ENCODE measurements at places on chromosomes 16 and 17.

- no peak for DNase-seq
Observed at GRCh38 chr16:65121870-65122723, at the start of gene CDH11. TSS of gene CDH11 (minus strand) at chr16:65122063. CDS start at chr16:65004869, 117,194 bp downstream.

GRCh38 chr16:67883872-67884261, 818 bp upstream of the NRN1L start:
- peak; percentile 66 for DNase-seq

DNA sequence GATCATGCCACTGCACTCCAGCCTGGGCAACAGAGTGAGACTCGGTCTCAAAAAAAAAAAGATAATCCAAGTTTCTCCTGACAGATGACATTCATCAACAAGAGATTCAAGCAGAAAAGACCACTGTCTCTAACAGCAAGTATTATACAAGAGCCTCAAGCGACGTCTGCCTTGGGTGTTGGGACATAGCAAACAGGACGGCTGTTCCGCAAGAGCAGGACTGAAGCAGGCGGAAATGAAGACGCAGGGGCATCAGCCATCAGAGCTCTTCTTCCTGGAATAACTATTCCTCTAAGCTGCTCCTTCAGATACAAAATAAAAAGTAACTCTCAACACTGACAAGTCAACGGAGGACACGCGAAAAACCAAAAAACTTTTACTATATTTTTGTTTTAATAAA, 54.0 kb downstream of the ANKRD11 start:
- DNase-seq: no peak

- DNase-seq: peak; percentile 65
Observed at GRCh38 chr16:11201498-11202259, 54.3 kb downstream of the SOCS1 start.

DNA sequence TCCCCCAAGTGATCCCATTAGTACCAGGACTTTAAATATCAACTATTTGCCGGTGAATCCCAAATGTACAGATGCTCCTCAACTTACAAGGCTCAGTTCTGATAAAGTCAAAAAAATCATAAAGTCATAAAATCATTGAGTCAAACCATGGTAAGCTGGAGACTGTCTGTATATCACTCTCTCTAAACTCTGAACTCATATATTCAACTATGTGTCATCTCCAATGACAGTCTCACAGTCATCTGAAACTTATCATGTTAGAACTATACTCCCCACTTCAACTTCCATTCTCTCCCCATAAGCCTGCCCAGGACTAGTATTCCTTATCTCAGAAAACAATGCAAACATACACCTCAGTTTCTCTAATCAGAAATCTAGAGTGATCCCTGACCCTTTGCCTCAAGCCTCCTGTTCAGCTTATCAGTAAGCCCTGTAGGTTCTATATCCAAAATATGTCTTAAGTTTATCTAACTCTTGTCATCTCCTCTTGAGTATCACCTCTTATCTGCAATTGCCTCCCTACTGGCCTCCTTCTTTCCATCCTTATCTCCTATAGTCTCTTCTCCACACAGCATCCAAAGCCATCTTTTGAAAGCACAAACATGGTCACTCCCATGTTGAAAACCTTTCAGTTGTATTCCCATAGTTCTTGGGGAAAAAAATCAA, 55.0 kb downstream of the SSH2 start:
- DNase-seq: no peak

GRCh38 chr17:40178660-40179059, 1.4 kb downstream of the RAPGEFL1 start:
- no peak for DNase-seq

- no peak for DNase-seq
Observed at GRCh38 chr17:44922136-44922535, 6.8 kb upstream of the GFAP start.

- no peak for DNase-seq
Observed at GRCh38 chr17:56119191-56119590, 34.1 kb upstream of the ANKFN1 start.

DNA sequence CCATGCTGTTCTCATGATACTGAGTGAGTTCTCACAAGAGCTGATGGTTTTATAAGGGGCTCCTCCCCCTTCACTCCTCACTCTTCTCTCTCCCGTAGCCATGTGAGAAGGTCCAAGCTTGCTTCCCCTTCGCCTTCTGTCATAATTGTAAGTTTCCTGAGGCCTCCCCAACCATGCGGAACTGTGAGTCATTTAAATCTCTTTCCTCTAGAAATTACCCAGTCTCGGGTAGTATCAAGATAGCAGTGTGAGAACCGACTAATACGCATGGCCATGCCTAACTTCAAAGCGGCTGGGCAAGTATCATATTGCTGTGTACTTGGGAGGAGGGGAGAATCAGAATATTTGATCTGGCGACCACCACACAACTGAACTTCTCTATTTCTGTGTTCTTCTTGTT, 88.3 kb downstream of the PRKCB start:
- no peak for DNase-seq

- DNase-seq: no peak
Observed at GRCh38 chr16:86073763-86074493, 175.0 kb downstream of the IRF8 start.

DNA sequence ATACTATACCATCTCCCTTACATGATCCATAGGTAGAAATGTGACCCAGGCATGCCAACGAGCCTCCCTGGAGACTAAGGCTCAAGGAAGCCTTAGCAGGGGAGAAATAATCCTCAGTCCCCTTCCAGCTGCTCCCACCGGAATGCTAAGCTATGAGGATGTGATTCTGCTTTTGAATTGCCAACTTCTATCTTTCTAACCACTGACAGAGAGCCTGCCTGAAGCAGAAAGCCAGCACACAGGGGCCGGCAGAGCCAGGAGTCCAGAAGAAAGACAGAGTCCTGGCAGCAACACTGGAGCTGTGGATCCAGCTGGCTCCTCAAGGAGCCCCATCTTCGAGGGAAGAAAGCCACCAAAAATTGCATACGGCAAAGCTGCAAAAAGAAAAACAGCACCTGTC, 579.6 kb upstream of the CDH5 start:
- no peak for DNase-seq

GRCh38 chr16:31083081-31083480, 5.7 kb downstream of the PRSS53 start:
- DNase-seq: no peak

GRCh38 chr16:23564575-23565363, 7.2 kb downstream of the UBFD1 start:
- no peak for DNase-seq

DNA sequence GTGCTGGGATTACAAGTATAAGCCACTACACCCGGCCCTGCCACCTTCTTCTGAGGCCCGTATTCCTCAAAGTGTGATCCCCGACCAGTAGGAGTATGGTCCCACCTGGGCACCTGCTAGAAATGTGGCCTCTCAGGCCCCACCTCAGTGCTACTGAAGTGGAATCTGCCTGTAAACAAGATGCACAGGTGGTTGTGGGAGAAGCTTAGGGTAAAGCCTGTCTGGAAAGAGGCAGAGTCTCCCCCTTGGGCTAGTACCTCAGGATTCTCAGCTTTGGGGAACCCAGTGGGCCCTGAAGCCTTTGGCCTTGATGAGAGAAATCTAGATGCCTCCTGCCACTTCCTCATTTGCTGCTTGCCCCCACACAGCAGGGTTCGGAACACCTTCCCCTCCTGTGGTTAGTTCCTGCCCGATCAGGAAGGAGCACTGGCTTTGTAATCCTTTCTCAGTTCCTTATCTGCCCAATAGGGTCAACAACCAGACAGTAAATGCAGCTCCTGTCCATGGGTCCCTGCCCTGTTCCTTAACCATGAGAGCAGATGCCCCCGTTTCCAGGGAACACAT, 25.2 kb downstream of the TK2 start:
- DNase-seq: no peak

DNA sequence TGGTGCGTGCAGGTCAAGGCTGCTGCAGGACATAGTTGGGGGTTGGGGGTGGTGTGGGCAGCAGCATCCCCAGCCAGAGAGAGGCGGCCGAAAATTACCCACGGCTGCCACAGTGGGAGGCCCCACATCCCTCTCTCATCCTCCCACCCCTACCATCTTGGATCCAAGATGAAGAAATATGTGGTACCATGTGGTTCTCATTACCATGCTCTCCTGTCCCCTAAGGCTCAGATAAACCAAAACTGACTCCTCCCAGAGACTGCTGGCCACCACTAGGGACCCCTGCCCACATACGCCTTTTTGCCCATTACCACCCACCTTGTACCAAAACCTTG, 120.4 kb downstream of the HIC1 start:
- no peak for DNase-seq

DNA sequence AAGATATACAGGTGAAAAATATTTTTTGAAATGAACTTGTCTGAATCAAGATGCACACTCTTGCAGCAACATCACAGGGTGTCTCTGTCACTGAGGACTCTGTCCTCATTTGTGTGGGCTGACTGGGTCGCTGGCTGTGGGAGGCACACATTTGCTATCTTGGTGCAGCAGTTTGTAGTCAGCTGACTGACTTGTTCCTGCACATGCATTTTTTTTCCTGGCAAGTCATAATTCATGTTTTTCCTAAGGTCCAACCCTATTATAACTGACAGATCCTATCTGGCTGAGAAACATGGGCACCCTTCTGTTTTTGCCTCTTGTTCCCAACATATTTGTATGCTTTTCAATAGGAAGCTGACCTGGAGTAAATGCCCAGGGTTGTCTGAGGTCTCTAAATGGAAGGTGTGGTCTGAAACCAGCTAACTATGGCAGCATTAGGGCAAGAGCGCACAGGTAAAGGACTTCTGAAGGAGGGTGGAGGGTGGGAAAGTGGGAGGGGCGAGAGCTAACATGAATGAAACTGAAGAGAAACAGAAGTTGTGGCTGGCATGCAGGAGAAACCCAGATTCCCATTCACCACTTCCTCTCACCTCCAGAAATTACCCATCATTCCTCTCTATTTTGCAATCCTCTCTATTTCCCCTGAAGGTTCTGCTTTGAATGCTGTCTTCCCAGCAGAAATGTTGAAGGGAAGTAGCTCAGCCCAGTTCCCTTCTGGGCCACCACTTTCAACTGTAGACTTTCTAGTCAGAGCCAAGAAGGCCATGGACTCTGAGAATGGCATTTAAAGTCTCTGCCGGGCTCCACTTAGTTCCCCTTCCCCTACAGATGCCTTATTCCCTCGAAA, 166.1 kb downstream of the PRKCA start:
- DNase-seq: peak; percentile 36
